ENCODE measurements at places on chromosomes 7 and 10. TPM values are rescaled to one million over a fixed set of nuclear protein-coding genes. Genes with fewer than 3 reads are reported as not detected.

DNA sequence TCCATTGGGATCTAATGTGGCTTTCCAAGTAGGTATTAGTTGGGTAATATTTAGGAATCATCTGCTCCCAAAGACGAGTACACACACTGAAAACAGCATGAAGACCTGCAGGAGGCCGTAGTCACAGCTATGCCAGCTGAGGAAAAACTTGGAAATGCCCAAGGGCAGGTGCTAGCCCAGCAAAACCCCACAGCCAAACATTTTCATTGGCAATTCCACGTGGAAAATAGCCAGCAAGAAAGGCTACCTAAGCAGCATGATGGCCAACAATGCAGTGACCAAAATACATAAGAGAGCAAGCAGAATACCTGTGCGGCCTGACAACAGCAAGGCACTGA is 32.7 kb downstream of the DOCK4 start:
- no peak for ATAC-seq

- no peak for ATAC-seq
These were observed 85.6 kb downstream of the NEUROD6 start for GRCh38 chr7:31254926-31255325.

GRCh38 chr7:41709621-41710020 is 6.7 kb upstream of the INHBA start:
- no peak for ATAC-seq

GRCh38 chr10:72690071-72690755 is 1.7 kb upstream of the MCU start:
- ATAC-seq, result no peak

DNA sequence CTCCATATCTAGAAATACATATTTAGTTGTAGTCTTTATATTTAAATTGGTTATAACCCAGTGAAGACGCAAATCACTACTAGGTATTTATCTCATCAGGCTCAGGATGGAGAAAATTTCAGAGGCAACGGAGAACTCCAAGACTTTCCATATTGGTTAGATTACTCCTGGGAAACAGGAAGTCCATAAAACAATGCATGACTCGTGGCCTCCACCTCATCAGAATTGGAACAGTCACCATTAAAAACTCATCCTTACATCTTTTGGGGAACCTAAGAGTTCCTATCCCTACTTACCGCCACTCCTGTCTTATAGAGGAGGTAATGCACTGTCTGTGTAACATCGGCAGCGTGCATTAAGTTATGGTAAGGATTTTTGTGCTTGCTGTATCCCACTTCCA is 177.6 kb downstream of the PPP1R17 start:
- no peak for ATAC-seq

Gene SLC29A4
- 3.2 TPM for total RNA-seq

- no peak for ATAC-seq
These were observed 62.0 kb upstream of the SCIN start for GRCh38 chr7:12508554-12508953.

GRCh38 chr10:86941426-86941825 is 16.0 kb downstream of the MMRN2 start:
- ATAC-seq, result no peak

DNA sequence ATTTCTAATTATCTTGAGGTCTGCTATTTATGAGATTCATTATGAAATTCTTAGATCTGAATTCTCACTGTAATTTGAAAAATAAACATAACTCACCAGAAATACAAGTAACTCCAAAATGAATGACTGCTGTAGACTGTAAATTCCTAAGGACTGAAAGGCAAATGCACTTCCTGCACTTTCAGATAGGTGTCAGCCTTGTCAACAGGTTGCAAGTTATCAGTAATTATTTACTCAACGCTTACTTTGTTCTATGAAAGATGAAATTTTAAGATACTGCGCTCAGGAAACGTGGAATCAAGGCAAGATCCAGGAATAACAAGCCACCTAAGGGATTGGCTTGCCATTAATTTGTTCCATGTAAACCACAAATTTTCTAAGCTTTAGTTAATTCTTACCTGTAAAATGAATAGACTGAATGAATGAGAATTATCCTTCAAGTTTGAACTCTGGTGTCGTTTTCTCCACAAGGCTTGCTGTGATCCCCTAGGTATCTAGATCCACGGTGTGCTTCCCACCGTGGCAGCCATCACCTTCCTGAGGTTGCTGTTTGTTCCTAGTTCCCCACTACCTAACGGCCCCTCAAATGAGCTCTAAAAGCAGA is 12.6 kb downstream of the DHX32 start:
- no peak for ATAC-seq

Gene ADAM12
- 8.4 TPM for total RNA-seq

GRCh38 chr7:70008466-70008865 is 410.2 kb downstream of the AUTS2 start:
- no peak for ATAC-seq

Gene CYP26C1
- total RNA-seq, result not detected

GRCh38 chr7:107934991-107935770 is 44.2 kb downstream of the DLD start:
- no peak for ATAC-seq

Gene SEMA4G
- 3.8 TPM for total RNA-seq

Measured in activated T-helper 17 cell treated with anti-CD3 and anti-CD28 coated beads, Interleukin-2, amount 50 U/mL, for 72 hours (primary cell).